GM10248 (cell line): ENCODE measurements at places on chromosomes 12 and 14.

DNA sequence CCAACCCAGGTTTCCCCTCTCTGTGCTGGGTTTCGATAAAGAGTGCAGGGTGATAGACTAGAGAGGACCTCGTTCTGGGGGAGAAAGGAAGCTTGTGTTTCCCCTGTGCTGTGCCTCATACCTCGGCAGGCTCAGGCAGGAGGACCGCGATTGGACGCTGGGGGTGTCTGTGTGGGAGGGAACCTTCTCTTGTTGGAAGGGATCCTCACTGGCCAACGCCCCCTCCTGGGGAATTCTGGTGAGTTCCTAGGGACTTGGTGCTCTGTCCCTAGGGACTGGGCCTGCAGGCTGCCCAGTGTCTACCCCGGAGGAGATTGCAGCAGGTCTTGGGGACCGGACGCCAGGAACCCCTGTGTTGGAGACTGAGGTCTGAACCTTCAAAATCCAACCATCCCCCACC is 157.4 kb upstream of the PRMT8 start:
- DNase-seq, result no peak

GRCh38 chr14:81275305-81276072 is 54.7 kb upstream of the GTF2A1 start:
- DNase-seq, result no peak

DNA sequence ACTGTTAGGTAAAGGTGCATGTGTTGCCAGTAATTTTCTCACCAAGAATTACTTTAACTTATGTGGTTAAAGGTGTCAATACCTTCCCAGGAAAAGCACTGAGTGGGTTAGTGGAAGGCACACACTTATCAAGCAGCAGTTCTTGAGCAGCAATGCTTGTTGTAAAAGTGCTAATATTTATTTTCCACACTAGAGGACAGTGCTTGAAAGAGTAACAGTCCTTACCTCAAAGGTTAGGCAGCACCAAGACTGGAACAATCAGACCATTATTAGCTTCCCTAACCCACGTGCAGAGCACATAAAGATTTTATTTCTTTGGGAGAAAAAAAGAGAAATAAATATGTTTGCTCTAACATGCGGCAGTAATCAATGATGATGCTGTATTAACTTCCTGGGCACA is 48.8 kb upstream of the KRR1 start:
- DNase-seq, result peak; percentile 21

DNA sequence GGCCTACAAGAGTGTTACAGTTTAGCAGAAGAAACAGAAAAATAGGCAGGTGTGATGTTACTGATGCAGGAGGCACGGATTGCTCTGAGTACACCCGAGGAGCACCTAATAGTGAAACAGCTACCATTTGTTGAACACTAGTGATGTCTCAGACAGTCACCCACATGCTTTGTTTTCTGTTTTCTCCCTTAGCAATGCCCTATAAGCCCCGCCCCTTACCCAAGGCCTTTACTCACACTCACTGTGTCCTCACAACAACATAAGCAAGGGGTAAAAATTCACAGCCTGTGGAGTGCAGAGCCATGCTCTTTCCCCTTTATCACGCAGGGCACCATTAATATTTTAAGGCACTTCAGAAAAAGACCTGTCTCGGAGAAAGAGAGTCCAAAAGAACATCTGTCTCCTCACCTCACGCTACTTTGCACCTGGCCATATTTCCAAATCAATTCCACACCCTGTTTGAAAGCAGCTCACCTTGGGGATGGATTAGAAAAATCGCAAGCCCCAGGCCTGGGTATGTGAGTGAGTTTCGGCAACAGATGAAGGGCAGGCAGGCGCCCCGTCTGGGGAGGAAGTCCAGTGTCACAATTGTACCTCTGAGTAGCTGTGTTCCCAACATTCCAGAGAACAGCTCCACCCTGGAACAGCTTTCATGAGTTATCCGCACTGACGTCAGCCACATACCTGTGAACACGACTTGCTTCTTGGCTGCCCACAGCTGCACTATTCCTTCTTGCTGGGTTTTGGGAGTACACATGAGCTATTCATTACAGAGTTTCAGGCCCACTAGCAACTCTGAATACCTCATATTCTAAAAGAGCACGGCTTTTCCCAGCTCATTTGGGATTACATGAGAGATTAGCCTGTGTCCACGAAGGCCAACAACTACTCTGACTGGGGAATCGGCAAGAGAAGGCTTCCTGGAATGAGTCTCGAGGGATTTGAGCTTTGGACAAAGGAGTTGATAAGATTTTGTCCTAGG is 26.0 kb downstream of the MAPK1IP1L start:
- no peak for DNase-seq

DNA sequence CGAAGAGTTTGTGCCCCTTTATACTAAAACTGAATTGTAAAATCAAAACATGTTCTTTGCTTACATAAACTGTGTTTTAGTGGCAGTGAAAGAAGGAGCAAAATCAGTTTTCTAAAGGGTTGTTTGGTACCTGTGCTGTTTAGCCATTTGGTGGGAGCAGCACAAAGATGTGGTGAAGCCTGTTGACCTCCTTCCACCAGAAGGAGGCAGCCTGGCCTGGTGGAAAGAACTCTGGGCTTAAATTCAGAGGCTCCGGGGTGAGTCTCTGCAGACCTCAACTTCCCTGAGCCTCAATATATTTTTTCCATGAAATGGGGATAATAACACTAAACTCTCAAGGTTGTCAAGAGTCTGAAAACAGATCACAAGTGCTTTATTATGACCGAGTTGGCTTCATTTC is 502.5 kb downstream of the VRK1 start:
- DNase-seq, result no peak

- peak; percentile 70 for DNase-seq
Observed at GRCh38 chr12:131830335-131830913, 2.2 kb downstream of the MMP17 start.

DNA sequence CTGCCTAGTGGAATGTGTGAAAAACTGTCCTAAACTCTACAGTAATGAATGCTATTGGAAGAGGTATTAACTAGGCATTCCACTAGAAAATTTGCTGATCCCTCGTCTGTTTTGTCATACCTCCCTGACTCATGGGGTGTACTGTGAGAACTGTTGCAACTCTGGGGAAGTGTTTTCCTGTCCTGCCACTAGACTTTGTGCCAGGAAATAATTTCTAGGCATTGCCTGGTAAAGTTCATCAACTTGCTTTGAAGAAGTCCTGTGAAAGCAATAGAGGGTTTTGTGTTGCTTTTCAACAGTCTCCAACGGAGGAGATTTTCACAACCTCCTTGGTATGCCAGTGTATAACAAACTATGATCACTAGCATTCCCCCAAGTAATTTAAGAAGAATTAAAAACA is 139.9 kb downstream of the AKAP6 start:
- no peak for DNase-seq
